ENCODE measurements at places on chromosomes 4 and X.

- DNase-seq = no peak
These were observed 2.9 kb downstream of the NDST4 start for GRCh38 chr4:115110191-115111181.

DNA sequence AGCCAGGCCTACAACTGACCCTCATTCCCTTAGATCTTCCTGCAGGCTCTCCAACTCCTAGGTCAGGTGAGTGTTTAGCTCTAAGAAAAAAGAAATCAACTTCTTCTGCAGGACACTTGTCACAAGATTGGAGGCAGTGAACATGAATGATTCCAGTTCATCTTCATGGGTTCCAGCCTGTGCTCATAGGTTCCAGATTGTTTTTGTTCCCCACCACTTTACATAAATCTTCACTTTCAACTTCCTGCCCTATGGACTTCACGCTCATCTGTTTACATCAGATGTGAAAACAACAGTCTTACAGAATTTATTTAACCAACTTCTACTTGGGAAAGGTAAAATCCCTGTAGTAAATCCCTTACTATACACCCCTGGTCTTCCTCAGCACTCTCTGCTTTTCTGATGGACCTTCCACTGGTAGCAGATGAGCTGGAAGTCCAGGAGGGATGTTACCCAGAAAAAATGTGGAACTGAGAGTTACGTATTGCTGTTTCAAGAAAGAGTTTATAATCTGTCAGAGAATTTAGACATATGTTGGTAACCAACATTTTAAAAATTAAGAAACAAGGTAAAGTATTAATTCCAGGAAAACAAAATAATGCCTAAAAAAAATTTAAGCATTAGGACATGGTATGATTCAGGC, 62.4 kb downstream of the ANAPC10 start:
- DNase-seq = no peak

GRCh38 chr4:172998527-172999469, 169.8 kb upstream of the GALNT7 start:
- DNase-seq = no peak

DNA sequence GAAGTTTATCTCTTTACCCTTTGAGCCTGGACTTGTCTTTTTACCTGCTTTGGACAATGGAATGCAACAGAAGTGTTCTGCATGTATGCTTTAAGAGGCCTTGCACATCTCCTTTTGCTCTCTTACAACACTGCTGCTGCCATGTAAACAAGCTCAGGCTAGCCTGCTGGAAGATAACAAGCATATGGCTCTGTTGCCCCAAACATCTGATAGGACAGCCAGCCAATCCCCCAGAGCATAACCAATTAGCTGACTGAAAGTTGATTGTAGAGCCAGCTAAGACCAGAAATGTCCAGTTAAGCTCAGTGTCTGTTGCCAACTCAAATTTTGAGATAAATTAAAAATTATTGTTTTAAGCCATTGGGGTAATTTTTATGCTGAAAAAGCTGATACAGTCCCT, 510.6 kb upstream of the CNKSR2 start:
- DNase-seq = no peak

DNA sequence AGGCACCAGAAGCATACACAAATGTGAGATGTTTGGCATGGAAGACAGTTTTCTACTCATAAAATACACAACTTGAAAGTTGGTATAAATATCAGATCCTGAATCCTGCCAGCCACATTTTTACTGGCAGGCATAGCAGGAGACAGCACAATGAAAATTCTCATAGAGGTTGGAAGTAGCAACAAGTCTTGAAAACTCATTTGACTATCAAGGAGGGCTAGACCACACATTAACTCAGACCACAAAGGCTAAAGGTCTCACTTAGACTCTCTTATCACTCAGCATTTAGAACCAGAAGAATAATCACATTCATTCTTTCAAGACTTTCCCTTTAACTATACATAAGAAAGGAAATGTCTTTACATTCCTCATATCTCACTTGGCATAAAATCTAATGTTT, 56.5 kb downstream of the SORBS2 start:
- no peak for DNase-seq

GRCh38 chr4:28014469-28014868, 1153.8 kb downstream of the STIM2 start:
- DNase-seq = no peak

DNA sequence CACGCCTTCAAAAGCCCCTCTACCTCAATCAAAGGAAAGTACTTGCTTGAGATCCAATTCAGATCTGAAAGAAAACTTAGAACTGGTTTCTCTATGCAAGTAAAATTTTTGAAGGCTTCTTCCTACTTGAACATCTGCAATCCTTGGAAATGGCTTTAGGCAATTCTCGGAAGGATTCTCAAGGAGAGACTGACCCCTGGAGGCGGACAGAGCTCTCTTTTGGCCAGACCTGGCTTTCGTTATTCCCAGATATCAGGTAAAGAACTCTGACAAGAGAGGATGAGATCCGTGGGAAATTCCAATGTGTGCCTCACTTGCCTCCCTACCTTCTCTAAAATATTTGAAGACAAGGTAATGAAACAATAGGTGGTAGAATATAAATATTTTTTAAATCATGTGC, 670.3 kb upstream of the FAM241A start:
- no peak for DNase-seq

DNA sequence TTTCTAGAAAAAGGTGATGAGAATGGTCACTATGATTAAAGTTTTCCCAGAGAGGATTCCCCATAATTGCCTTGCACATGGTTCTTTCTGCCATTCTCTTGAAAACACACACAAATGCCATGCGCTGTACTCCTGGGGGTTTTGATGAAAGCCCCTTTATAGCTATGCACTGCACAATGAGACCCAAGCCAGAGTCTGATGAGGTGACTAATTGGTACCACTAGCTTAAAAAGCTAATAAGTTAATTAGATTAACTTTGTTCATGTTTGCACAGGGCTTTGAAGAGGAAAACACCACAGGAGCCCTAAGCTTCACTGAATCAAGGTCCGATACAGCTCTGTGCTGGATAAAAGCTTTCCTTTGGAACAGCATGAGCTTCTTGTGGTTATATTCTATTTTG, 132.2 kb downstream of the NKX6-1 start:
- DNase-seq = no peak

DNA sequence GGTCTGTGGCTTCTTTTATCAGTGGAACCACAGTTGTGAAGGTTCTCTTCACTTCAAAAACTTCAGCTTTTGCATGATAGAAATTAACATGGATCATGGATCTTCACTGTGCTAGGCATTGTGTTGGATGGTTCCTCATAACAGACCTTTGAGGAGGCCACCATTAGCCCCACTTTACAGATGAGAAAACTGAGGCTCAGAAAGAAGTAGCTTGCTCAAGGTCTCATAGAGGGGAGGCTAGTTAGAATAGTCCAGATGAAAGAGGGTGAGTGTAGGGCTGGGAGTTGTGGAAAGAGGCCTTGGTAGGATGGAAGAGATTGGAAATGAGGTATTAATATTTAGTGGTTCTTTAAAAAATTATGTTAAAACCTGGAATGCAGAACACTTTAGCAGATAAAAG, 2.6 kb downstream of the TSR2 start:
- DNase-seq = no peak

DNA sequence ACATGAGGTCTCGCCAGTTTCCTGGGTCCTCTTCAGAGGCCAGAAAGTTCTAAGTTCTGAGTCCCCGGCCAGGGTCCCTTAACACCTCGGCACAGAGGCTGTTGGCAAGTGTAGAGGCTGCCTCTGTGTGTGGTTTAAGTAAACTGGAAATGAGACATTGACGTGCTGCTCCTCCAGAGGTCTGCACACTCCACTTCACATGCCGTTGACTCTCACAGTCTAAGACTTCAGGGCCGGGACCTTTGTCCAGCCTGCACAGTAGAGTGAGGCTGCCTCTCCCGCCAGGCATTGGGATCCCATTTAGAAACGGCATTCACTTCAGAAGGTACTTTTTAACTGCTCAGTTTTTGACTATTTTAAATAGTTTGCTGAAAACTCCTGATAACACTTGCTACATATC, 10.6 kb upstream of the TADA2B start:
- no peak for DNase-seq

GRCh38 chr4:4334798-4335520, 44.9 kb downstream of the ZBTB49 start:
- peak; percentile 45 for DNase-seq

All from activated CD8-positive, alpha-beta memory T cell treated with anti-CD3 and anti-CD28 coated beads for 1 hour (primary cell).